ENCODE measurements at places on chromosomes 12 and 14. TPM values are rescaled to one million over a fixed set of nuclear protein-coding genes. Genes with fewer than 3 reads are reported as not detected.

The TPH2 gene
- not detected for total RNA-seq

The TEX52 gene
- 0.16 TPM for total RNA-seq

The TTC8 gene
- 1.7 TPM for total RNA-seq

The RNASE3 gene
- total RNA-seq = not detected

The DTX3 gene
- total RNA-seq = 18.1 TPM

The TMEM30B gene
- 0.25 TPM for total RNA-seq

The LRRC10 gene
- total RNA-seq = not detected

Measured in T-helper 2 cell treated with Interferon-gamma antibody and Interleukin-4, amounts not matched to agents 100 ng/mL and 5 ng/mL, for 36 hours (primary cell).